ENCODE measurements at places on chromosomes 7 and 10.
A peak's percentile ranks its signal among the peaks of the same experiment; 100 is the strongest.

GRCh38 chr10:70477661-70478162 is 855 bp upstream of the PALD1 start:
- DNase-seq: peak; percentile 86

GRCh38 chr7:73681031-73681430 is 2.2 kb downstream of the DNAJC30 start:
- no peak for DNase-seq

DNA sequence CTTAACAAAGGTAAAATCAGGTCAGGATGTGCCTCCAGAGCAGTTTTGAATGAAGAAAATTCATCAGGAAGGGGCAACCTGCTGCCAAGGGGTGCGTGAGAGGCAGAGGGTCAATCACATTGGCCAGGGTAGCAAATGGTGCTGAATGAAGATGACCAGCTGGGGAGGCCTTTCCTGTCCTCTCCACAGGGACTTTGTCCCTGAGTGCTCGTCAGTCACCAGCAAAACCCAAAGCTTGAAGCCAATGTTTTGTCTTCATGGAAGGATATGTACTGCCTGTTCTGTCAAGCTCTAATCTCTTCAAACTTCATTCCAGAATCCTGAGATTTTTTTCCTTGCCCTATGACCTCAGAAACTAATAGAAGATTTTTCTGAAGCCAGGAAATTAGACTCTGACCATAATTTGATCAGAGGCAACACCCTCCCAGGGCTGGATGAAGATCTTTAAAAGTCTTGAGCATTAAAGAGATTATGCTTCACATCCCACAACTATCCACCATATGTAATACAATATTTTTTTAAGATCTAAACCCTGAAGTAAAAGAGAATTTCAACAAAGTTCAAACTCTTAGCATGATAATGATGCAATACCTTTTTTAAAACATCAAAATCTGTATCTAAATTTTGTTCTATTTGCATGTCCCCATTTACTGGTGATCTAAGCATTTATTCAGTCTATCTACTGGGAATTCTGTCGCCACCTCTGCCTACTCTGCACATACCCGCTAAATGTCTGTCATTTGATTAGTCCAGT is 243.0 kb downstream of the SNX13 start:
- no peak for DNase-seq

DNA sequence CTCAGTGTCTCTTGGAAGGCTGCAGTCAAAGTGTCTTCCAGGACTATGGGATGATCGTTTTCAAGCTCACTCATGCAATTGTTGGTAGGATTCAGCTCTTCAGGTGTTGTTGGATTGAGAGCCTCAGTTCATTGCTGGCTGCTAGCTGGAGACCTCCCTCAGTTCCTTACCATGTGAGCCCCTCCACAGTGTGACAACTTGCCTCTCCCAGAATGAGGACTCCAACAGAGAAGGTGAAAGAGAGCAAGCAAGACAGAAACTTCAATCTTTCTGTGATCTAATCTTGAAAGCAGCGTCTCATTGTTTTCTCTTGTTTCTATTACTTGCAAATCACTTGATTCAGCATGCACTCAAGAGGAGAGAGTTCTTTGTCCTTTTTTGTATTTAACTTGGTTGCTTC is 22.5 kb downstream of the MGAM start:
- no peak for DNase-seq

DNA sequence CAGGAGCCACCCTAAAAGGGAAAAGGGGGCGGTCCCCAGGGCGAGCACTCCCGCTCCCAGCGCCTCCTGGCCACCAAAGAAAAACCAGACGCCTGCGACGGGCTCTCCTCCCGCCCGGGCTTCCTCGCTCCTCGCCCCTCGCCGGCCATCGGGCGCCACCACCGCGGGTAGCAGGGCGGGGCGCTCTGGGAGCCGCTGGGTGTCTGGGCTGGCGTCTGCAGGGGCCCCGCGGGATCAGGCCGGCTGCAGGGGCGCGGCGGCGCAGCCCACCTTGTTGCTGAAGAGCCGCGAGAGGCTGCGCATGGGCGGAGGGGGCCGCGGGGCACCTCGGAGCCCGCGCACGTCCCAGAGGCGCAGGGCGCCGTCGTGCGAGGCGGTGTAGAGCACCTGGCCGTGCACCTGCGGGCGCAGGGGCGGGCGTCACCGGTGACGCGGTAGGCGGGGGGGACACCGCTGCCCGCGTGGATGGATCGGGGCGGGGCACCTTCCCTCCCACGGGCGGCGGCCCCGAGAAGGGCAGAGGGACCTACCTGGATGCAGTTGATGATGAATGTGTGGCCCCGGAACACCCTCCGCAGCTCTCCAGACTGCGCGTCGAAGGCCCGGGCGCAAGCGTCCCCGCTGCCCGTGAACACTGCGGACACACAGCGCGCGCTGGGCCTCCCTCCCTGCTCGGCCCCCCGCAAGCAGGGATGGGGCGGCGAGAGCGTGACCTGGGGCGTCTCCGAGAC is 28.3 kb downstream of the WDR86 start:
- DNase-seq: peak; percentile 49

DNA sequence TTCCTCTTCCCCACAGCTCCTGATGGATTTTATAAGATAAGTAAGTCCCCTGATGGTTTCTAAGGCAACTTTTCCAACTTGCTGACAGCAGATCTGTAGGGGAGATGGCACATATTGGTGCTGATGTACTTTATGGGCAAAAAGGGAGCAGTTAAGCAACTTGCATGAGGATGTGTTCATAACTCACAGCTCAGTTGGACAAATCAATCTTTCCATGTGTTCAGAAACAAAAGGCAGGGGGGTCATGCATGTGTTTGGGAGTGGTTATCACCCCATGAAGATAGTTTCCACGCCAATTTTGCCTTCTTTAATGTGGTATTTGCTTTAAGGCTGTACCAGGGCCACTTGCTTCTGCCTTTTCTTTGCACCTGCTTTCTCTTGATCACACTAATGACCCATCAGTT is 6.1 kb downstream of the RBM20 start:
- DNase-seq: no peak

- no peak for DNase-seq
Measured at GRCh38 chr7:36462551-36463137, 73.0 kb downstream of the ANLN start.

DNA sequence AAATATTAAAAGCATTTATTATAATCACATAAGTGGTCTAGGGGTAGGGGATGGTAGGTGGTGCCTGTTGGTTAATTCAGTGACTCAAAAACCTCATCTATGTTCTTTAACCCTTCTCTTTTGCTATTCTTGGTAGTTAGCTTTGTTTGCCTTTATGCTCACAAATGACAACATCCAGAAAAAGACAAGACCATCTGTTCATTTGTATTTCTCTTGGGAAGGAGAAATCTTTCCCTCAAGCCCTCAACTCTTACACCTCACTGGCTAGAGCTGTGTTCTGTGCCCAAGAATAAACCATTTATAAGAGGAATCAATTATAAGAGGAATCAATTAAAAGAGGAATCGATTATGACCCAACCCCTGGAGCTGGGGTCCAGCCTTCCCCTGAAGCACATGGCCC is 10.8 kb upstream of the IFRD1 start:
- no peak for DNase-seq

GRCh38 chr7:90896458-90896857 is 300.3 kb downstream of the CDK14 start:
- DNase-seq: no peak

- DNase-seq: no peak
Measured at GRCh38 chr10:103512166-103512565, 18.7 kb downstream of the NEURL1 start.

- no peak for DNase-seq
Measured at GRCh38 chr10:131050162-131050766, 261.3 kb downstream of the TCERG1L start.

- no peak for DNase-seq
Measured at GRCh38 chr7:128877756-128878120, 15.1 kb downstream of the ATP6V1F start.

DNA sequence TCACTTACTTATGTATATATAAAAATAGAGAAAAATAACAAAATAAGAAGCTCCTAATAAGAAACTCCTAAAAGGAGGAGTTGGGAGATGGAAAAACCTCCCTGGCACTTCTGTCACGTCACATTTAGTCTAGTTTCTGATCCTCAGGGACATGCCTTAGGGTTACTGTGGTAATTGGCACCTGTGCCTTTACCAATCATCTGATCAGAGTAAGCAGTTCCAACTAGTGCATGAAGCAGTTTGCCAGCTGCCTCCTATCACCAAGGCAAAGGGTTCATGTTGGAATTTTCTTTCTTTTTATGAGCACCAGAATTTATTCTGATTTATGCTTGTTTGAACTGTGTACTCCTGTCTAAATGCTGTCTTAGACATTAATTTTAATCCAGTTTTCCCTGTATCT is 49.9 kb downstream of the ARL4A start:
- no peak for DNase-seq

DNA sequence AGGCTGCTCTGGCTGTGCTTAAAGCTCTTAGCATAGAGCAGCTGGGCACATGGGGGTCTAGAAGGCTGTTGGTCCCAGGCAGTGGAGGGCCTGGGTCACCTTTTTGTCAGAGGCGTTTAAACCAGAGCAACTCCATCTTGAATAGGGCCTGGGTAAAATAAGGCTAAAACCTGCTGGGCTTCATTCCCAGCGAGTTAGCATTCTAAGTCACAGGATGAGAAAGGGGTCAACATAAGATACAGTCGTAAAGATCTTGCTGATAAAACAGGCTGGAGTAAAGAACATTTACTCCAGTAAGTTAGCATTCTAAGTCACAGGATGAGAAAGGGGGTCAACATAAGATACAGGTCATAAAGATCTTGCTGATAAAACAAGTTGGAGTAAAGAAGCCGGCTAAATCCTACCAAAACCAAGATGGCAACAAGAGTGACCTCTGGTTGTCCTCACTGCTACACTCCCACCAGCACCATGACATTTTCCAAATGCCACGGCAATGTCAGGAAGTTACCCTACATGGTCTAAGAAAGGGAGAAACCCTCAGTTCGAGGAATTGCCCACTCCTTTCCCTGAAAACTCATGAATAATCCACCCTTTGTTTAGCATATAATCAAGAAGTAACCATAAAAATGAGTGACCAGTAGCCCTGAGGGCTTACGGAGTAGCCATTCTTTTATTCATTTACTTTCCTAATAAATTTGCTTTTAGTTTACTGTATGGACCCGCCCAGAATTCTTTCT is 96.8 kb upstream of the PCBD1 start:
- DNase-seq: no peak

GRCh38 chr10:26952094-26952493 is 91.3 kb upstream of the ABI1 start:
- DNase-seq: no peak

DNA sequence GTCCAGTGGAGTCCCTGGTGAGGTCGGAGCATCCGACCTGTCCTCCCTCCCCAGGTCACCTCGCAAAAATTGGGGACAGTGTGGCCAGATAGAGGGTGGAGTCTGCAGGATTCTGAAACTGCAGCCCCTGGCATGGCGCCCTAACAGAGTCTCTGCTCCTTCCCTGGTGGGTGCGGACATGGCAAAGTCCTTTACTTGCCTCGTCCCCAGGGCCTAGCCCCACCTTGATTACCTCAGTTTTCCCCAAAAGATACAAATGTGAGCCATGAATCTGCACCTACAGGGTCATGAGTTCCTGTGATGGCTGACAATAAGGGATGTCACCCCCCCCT is 47.7 kb downstream of the NPVF start:
- DNase-seq: no peak

DNA sequence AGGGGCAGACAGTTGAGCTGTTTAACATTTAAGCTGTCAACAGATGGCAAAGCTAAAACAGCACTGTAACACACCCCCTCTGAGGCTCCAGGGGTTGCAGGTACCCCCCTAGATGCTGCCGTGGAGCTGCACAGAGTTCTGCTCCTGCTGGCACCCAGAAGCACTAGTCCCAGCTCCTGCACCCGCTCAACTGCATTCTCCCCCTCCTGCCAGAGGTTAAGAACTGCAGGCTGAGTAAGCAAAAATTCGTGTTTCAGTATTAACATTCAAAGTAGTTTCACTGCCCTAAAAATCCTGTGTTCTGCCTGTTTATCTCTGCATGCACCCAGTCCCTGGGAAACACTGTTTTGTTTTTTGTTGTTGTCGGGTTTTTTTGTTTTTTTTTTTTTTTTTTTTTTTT is 790.8 kb upstream of the KCND2 start:
- DNase-seq: no peak

DNA sequence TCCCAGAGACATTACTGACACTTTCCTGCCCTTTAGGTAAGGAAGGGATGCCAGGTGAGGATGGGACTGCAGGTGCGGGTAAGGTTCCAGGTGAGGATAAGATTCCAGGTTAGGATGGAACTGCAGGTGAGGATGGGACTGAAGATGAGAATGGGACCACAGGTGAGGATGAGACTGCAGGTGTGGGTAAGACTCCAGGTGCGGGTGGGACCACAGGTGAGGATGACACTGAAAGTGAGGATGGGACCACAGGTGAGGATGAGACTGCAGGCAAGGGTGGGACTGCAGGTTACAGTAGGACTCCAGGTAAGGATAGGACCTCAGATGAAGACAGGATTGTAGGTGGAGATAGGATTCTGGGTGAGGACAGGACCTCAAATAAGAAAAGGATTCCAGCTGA is 322.3 kb downstream of the WDR37 start:
- DNase-seq: no peak

- DNase-seq: no peak
Measured at GRCh38 chr7:48471196-48471595, 299.9 kb downstream of the ABCA13 start.

DNA sequence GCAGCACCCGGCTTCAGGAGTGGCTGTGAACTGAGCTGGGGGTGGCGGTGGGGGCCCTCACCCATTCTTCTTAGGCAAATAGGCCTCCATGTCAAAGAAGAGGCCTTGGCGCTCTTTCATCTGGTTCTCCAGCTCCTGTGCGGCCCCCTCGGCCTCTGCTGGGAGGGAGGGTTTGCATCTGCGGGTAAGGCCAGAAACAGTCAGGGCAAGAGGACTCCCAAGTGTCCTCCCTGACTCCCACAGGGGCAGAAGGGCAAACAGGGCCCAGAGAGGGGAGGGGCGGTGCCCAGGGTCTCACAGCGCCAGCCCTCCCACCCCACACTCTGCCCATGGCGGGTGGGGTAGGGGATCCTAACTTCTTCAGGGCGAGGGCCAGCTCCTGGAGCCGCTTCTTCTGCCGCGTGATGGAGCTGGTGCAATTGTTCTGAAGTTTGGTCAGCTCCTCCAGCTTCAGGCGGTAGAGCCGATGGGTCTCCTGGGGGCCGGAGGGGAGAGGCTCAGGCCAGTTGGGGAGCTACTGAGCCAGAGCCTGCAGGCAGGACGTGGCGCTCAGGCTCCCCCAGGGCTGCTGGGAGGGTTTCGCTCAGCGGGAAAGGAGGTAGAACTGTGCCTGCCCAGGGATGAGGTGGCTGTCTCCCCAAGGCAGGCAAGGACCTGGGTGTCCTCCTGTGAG is 2.2 kb downstream of the TMEM120A start:
- DNase-seq: no peak

- DNase-seq: no peak
Measured at GRCh38 chr7:122304319-122304975, at the start of gene FEZF1. Gene FEZF1 (minus strand): TSS chr7:122304750. CDS start chr7:122304437, 313 bp downstream.
